Umbilical cord (tissue), 2 donors: ENCODE measurements at places on chromosomes 1 and 21.

- peak; percentile 24 for DNase-seq
These were observed 217.7 kb downstream of the CRB1 start for GRCh38 chr1:197485790-197486189.

DNA sequence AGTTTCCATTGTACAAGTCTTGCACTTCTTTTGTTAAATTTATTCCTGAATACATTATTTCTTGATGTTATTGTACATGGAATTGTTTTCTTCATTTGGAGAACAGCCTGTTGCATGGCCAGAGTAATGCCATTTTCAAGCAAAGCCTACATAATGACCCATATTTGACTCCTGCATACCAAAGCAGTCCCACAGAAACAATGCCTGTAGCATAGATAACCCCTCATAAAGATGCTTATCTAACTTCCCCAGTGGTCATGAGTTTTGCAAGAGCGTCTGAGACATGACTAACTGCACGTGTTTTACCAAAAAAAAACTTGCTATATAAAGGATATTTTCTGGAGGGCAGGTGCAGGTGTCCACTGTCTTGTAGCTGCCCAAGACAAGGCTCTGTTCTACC, 30.3 kb upstream of the RLF start:
- DNase-seq = peak; percentile 9

DNA sequence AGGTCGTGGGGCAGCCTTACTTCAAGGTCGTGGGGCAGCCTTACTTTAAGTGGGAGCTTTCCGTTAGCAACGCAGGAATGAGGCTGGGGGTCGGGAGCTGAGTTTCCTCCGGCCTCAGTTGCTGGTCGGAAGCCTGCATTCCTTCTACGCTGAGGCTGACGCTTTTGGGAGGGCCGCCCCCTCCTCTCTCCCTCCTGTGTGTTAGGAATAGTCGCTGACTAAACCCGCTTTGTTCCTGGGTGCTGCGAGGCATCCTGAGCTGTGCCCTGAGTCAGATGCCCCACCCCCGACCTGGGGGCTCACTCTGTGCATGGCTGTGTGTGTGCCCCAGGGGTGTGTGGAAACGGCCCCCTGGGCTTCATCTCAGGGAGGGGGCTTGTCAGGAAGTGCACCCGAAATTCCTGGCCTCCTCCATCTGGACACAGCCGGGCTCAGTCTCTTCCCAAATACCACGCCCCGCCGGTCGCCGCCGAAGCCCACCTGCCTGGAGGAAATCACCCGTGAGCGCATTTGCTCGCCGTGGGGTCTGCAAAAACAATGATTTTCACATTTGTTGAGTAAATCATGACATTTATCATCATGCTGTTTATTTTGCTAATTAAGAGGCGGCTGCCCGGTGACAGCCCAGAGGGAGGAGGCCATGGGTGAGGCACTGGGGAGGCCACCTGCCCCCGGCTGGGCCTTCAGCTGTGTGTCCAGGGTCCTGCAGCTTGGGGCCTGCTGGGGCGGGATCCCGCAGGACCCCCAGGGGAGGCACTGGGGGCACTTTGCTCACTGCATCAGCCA, 121.4 kb downstream of the PRDM16 start:
- no peak for DNase-seq

DNA sequence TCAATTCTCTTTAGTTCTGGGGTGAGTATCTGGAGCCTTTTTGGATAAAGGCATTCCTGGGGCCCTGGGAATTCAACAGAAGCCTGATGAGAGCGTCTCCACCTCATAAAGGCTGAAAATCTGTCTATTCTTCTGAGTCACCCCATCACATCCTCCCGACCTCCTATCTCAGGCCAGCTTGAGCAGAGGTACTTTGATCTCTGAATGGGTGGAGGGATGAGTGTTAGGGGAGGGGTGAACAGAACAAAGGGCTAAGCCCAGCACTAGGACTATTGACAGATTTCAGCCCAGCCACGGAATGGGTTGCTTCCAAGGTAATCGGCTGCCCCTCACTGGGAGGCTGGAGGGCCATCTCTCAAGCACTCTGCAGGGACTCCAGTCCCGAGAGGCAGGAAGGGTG, 2.5 kb upstream of the MYBPH start:
- DNase-seq = peak; percentile 86

GRCh38 chr21:17386498-17386897, 126.3 kb upstream of the CXADR start:
- no peak for DNase-seq

DNA sequence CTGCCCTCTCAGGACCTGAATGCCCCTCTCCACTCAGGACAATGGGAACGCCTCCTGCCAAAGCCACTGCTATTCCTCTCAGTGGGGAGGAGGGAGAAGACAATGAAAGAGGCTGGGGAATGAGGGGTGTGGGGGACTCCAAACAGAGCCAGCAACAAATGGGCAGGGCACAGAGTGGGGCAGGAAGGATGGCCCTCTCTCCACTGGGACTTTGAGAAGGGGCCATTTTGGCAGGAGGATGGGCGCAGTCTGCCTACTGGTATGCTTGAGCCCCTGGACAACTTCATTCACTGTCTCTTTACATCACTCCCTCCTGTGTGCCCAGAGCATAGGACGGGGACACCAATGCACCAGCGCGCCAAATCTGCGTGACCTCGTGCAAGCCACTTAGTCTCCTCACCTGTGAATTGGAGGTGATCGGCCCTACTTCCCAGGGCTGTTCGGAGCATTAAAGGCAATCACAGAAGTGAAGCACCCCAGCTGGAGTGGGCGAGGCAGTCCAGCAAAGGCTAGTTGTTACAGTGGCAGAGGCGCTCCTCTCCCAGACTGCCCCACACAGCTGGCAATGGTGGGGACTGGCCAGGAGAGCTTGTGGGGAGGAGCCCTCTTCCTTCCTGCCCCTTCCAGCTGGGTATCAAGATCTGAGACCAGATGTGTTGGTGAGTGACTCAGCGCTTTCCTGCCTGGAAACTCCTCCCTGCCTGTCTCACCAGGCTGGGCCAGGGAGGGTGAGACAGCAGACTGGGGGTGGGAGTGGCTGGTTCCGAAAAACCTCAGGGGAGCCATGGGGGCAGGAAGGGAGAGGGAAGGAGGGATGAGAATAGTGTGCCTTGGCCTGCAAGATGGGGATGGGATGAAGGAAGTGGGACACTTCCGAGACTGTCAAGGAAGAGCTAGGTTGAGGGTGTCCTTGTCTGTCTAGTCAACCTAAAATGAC, 22.4 kb upstream of the SYNC start:
- peak; percentile 88 for DNase-seq

- no peak for DNase-seq
These were observed 28.2 kb upstream of the FMO1 start for GRCh38 chr1:171220081-171220420.

- no peak for DNase-seq
These were observed 1089.8 kb upstream of the NCAM2 start for GRCh38 chr21:19908390-19908789.

GRCh38 chr1:248421384-248421783, 18.5 kb downstream of the OR2T1 start:
- no peak for DNase-seq

GRCh38 chr1:178241057-178241456, 147.2 kb downstream of the RASAL2 start:
- no peak for DNase-seq

GRCh38 chr1:92601044-92601443, 114.3 kb upstream of the GFI1 start:
- DNase-seq = no peak

- DNase-seq = no peak
These were observed 2.5 kb downstream of the CGN start for GRCh38 chr1:151513626-151514121.

DNA sequence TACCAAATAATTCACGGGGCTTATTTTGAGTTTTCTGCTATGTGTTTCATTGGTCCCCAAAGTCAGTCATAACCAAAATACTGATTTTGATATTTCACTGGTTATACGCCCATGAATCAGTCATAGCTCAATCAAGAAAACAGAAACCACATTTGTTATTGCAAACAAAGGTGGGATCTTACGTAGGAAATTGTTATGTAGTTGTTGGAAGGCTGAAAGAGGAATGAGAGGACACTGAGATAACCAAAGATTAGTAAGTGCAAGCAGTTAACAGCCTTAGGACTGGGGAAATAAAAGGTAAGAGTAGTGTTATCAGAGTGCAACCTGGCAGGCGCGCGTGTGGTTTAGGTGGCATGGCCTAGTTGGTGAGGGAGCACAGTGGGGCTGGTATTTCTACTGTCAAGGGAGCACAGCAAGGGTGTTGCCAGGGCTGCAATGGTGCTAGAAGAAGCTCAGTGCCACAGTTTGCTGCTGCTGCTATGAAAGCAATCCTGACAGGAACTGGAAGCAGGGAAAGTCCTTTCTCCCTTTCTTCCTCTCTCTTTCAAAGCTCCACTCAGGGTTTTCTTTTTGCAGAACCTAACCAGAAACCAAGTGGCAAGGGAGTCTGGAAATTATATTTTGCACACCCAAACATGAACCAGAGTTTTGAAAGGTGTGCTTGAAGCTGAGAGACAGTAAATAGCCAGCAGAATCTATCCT, 33.7 kb downstream of the RTCA start:
- no peak for DNase-seq

- DNase-seq = peak; percentile 64
These were observed 24.7 kb downstream of the ZYG11A start for GRCh38 chr1:52867087-52867863.

GRCh38 chr1:153742411-153743142, 14.7 kb downstream of the INTS3 start:
- DNase-seq = no peak

DNA sequence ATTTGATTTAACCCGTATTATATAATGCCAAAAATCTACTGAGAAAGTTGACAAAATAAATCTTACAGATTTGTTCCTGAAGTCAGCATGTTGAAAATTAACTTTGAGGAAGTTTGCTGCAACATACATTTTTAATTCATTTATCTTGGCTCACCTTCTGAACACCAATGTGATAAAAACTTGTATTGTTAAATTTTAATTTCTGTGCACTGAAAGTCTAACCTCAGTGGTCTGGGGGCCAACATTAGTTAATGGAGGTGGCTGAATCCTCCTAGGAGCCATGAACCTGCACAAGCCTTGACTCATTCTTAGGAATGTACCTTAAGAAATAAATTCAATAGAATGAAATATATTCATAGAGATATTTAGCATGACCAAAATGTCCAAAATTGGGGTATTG, 95.3 kb downstream of the ADSS2 start:
- no peak for DNase-seq

- DNase-seq = peak; percentile 14
These were observed 69.7 kb downstream of the CC2D1B start for GRCh38 chr1:52296345-52296744.

DNA sequence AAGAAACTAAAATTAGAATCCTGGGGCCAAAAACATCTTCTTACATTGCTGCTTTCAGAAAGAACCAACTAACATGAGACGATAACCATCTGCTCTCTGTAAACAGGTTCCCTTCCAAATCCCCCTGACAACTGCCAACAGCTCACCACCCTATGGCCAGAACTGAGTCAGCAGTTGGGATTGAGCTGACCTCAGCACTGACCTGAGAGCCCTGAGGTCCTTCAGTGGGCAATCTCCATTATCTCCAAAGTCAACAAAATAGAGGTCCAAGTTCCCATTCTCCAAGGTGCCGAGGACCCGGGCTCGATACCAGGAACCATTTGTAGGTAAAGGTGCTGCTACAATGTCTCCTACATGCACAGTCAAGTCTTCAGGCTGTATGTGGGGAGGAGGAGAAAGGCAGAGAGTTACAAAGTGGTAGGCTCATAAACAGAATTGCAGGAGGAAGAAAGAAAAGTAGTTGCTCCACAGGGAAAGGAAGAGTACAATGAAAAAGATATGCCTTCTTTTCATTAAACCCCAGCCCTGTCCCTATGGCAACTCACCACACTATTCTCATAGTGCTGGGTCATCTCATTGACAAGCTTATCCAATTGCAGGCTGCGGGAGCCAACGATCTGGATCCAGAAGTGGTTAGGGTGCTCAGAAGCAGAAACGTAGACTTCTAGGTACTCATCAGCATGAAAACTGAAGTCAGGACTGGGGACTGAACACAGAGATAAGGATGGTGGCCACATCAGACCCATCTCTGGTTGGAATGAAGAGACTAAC, 12.8 kb upstream of the MRPL9 start:
- no peak for DNase-seq

DNA sequence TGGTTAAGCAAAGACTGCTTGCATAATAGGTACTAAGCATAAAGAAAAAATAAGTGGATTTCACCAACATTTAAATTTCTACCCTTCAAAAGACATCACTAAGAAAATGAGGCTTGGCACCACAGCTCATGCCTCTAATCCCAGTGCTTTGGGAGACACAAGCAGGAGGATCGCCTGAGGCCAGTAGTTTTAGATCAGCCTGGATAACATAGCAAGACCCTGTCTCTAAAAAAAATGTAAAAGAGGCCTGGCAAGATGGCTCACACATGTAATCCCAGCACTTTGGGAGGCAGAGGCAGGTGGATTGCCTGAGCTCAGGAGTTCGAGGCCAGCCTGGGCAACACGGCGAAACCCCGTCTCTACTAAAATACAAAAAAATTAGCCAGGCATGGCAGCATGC, 73.0 kb downstream of the PIGK start:
- DNase-seq = no peak

DNA sequence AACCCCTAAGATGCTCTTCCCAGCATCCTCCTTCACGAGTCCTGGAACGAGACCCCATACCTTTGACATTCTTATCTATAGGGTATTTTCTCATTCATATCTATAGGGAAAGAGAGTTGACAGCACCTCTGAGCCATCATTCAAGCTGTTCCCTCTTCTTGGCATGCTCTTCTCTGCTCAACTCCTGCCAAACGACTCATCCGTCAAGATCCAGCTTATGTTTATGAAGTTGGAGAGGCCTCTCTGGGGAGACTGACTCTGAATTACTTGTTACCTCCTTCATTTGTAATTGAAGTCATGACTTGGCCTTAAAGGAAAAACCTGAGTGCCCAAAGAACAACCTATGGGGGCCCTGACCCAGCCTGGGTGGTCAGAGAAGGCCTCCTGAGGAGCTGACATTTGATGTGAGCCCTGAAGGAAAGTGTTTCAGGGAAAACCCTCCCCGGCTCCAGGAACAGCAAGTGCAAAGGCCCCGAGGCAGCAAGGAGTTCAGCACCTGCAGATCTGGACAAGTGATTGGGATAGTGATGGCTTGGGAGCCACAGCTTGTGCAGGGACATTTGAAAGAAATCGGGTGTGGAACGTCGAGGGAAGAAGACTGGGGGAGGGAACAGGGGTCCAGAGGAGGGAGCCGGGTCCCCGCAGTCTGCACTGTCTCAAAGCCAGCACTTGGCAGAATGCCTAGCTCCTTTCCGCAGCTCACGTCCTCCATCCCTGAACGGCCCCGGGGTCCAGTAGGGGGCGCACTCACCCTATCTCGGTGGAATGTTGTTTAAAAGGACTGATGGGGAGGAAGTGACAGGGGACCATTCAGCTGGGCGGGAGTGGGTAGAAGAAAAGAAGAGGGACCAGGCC, 14.0 kb upstream of the CDA start:
- DNase-seq = peak; percentile 77
